Omental fat pad (tissue), 4 donors: ENCODE measurements at places on chromosomes 4 and X. TPM values are rescaled to one million over a fixed set of nuclear protein-coding genes. Genes with fewer than 3 reads are reported as not detected.

- no peak for DNase-seq
Observed at GRCh38 chrX:102517326-102517725, 787 bp upstream of the TMSB15A start.

GRCh38 chrX:2507904-2508627 lies 7.3 kb upstream of the DHRSX start:
- DNase-seq, result no peak

DNA sequence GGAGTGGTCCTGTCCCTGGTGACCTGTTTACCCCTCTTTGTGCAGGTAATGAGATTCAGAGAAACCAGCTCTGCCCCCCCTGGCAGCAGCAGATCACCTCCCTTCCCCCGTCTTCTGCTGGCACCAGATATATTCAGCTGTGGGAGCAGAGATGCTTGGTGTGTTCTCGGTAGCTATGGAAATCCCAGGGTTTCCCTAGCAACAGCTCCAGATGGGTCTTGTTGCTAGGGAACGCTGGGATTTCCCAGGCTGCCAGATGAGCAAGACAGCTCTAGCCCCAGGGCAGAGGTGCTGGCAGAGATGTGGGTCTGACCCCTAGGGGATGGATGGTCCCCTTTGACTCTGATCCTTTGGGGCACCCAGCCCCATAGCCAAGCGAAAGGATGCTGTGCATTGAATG lies 20.2 kb downstream of the CETN2 start:
- no peak for DNase-seq

DNA sequence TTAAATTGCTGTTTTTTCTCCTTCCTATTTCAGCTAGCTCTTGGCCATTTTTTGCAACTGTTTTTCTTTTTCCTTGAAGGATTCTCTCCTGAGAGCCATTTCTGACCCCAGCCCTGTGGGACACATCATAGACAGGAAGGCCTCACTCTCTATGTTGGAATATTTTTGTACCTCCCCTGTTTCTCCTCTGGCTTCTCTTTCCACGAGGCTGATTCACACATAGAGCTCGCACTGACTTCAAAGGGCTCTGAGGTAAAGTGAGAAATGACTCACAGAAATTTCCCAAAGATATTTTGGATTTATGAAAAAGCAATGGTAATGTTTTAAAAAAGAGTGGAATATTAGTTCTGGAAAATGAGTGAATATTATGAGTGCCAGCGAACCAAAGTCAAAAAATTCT lies 181.7 kb upstream of the IGFBP7 start:
- no peak for DNase-seq

DNA sequence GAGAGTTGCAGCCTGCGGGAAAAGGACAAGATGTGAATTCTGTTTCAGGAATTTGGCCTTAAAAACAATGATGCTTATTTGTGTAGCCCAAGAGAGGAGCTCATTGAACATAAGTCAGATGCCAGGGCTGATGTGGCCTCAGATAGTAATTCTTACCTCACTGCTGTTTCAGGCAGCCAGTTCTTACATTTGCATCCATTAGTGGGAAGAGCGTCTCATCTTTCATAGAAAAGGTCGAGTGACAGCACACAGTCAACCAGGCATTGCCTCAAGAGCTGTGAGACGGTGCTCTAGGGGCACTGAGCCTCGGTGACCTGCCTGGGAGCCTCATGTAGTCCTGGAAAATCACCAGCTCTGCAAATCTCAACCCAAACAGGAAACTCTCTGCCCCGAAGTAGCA lies 174.9 kb upstream of the FRG1 start:
- no peak for DNase-seq

DNA sequence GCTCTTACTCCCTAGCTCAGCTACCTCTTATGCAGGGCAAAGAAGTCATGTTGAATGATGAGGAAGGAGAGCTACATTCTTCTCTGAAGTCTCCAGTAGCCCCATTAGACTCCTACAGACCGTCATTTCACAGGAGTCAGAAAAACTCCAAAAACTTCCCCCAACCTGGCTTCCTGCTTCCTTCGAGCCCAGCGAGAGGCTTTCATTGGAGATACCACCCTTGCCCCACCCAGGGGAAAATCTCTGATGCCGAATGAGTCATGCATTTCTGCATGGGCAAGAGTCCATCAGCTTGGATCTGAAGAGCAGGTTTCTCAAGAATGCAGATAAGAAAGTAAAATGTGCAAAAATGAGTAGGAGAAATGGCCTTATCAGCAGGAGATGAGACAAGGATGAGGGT lies 53.0 kb downstream of the ARSF start:
- DNase-seq, result no peak

GRCh38 chr4:24970635-24971034 lies 57.8 kb upstream of the CCDC149 start:
- no peak for DNase-seq

GRCh38 chr4:41454423-41454822 lies 83.5 kb upstream of the LIMCH1 start:
- no peak for DNase-seq

Gene TEX13C
- total RNA-seq, result not detected

Gene FSTL5
- not detected for total RNA-seq

Gene C1QTNF7
- 9.7 TPM for total RNA-seq
